ENCODE measurements at places on chromosomes 2 and 18. TPM values are rescaled to one million over a fixed set of nuclear protein-coding genes. Genes with fewer than 3 reads are reported as not detected.

Gene POTEC
- polyA plus RNA-seq = not detected

Gene HJURP
- 38.5 TPM for polyA plus RNA-seq

Gene CFAP221
- polyA plus RNA-seq = 0.06 TPM

Gene CFAP65
- 0.03 TPM for polyA plus RNA-seq

Gene INPP5D
- polyA plus RNA-seq = 13.9 TPM

Gene LIMS2
- 55.6 TPM for polyA plus RNA-seq

DNA sequence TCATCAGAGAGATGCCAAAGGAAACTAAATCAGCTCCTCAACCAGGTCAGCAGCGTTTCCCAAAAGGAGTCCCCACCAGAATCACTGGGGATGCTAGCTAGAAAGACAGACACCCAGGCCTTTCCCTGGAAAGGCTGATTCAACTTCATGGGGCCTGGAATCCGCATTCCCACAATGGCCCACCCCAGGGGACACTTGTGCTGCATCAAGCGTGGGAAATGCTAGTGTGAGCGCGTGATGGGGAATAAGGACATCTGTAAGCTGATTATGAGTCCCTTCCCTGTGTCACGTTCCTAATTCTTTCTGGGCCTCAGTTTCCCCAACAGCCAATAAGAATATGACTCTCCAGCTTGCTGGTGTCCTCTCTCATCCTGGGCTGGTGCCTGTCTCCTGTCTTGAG is 2.2 kb upstream of the WNT10A start:
- no peaks in the 10 kb centered on the region for H3K36me3 ChIP-seq
- no peak overlapping the region for H3K4me3 ChIP-seq
- H3K4me1 ChIP-seq = no peaks in the 10 kb centered on the region
- peaks cover 84% of the 10 kb centered on the region for H3K27me3 ChIP-seq

DNA sequence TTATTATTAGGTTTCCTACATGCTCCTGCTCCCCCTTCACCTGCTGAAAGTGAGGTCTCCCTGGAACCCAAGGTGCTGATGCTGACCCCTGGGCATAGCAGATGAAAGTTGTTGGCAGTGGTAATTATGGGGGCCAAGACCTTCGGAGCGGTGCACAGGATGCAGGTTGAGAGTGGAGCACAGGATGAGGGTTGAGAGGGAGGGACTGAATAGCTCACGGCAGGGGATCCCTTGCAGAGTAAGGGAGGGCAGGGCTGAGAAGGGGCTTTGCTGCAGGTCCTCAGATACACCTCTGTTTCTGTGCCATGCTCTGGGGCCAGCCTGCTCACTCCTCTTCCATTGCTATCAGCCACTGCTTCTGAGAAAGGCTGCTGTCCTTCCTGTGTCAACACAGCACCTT is 163.3 kb downstream of the FHOD3 start:
- no peaks in the 10 kb centered on the region for H3K4me1 ChIP-seq
- H3K4me3 ChIP-seq = no peak overlapping the region
- no peaks in the 10 kb centered on the region for H3K36me3 ChIP-seq
- DNase-seq = no peak

- peaks cover 13% of the 10 kb centered on the region for H3K4me1 ChIP-seq
- no peaks in the 10 kb centered on the region for H3K27me3 ChIP-seq
- H3K36me3 ChIP-seq = no peaks in the 10 kb centered on the region
- DNase-seq = no peak
- H3K27ac ChIP-seq = no peak overlapping the region
- H3K4me3 ChIP-seq = no peak overlapping the region
These were observed 53.4 kb downstream of the SH3RF3 start for GRCh38 chr2:109182426-109182825.

- no peak overlapping the region for H3K27ac ChIP-seq
- no peaks in the 10 kb centered on the region for H3K27me3 ChIP-seq
- DNase-seq = no peak
- H3K4me3 ChIP-seq = no peak overlapping the region
- H3K4me1 ChIP-seq = no peaks in the 10 kb centered on the region
These were observed 19.0 kb downstream of the VIL1 start for GRCh38 chr2:218437969-218438368.

DNA sequence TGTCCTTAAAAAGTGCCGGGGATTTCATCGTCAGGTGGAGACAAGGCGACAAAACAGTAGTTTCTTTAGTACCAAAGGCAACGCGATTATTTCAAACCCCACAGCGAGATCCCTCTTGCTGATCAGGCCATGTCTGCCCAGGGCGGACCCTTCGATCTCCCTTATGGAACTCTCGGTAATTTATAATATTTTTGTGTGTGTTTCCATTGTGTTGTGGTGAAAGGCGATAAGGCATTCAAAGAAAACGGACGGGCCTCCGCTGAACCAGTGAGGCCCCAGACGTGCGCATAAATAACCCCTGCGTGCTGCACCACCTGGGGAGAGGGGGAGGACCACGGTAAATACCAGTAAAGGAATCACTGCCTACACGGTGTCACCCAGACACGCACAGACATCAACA is 1.4 kb upstream of the GAD1 start:
- H3K27me3 ChIP-seq = peaks cover 66% of the 10 kb centered on the region
- H3K36me3 ChIP-seq = no peaks in the 10 kb centered on the region
- no peak overlapping the region for H3K27ac ChIP-seq
- H3K4me1 ChIP-seq = peaks cover 16% of the 10 kb centered on the region

DNA sequence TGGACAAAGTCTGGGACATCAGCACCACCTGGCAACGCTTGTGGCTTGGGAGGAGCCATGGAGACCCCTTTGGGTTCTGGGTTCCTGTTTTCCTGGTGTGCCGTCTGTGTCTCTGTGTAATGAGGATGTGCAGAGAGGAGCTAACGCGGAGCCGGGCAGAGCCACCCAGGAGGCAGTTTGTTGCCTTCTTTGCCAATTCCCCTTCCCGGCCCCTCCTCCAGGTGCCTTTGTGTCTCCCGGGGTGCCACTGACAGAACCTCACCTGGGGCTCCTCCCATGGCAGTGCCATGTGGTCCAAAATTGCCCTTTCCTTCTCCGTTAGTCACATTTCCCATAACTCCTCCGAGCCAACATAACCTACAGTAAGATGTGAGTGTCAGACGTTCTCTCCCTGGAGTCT is 13.0 kb downstream of the POMC start:
- H3K36me3 ChIP-seq = no peaks in the 10 kb centered on the region
- H3K27me3 ChIP-seq = no peaks in the 10 kb centered on the region
- no peak overlapping the region for H3K27ac ChIP-seq
- H3K4me3 ChIP-seq = no peak overlapping the region

GRCh38 chr2:145123606-145124005 is 603.7 kb upstream of the ZEB2 start:
- no peaks in the 10 kb centered on the region for H3K36me3 ChIP-seq
- H3K27ac ChIP-seq = no peak overlapping the region
- H3K4me1 ChIP-seq = no peaks in the 10 kb centered on the region
- no peak overlapping the region for H3K4me3 ChIP-seq
- no peaks in the 10 kb centered on the region for H3K27me3 ChIP-seq

DNA sequence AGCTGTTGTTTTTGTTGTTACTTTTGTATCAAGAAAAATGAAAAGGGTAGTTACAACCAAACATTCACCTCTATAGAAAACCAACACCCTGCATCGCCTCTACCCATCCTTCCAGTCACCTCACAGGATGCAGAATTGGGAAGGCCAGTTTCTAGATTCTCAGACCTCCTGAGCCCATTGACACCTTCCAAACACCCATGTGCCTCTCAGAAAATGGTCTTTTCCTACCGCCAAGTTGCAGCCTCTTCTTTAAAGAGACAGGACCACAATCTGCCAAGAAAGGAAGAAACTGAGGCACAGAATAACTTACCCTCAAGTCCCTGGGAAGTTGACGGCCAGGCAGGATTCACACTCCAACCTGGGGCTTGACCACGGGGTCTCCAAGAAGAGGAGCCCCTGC is 101.4 kb downstream of the TNS1 start:
- H3K27ac ChIP-seq = no peak overlapping the region
- no peaks in the 10 kb centered on the region for H3K27me3 ChIP-seq
- no peak for DNase-seq
- peaks cover 5% of the 10 kb centered on the region for H3K36me3 ChIP-seq
- no peak overlapping the region for H3K4me3 ChIP-seq

DNA sequence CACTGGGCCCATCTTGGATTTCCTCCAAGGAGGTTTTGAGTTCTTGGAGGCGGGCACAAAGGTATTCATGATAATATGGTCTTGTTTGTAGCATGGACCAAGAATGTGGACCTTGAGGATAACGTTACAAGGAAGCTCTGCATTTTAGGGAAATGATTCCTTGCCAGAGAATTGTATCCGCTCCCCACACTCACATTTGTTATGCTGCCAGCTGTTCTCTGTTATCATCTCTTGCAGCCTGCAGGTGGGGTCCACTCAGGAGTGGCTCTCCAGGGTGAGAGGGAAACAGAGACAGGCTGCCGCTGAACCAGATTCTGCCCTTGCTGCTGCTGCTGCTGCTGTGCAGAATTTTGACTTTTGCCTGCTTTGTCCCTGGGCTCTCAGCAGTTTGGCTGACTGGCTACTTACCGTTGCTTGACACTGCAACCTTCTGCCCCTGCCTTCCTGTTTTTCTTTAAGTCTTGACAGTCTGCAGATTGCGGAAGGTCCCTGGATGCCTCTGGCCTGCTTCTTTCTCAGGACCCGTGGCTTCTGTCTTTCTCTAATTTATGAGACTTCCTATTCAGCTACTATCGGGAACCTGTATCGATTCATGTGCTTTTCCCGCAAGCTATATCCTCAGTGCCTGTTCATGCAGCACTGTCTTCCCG is 122.3 kb upstream of the DOCK10 start:
- DNase-seq = peak; percentile 2
- no peaks in the 10 kb centered on the region for H3K4me1 ChIP-seq
- H3K4me3 ChIP-seq = no peak overlapping the region
- no peaks in the 10 kb centered on the region for H3K27me3 ChIP-seq
- no peak overlapping the region for H3K27ac ChIP-seq

DNA sequence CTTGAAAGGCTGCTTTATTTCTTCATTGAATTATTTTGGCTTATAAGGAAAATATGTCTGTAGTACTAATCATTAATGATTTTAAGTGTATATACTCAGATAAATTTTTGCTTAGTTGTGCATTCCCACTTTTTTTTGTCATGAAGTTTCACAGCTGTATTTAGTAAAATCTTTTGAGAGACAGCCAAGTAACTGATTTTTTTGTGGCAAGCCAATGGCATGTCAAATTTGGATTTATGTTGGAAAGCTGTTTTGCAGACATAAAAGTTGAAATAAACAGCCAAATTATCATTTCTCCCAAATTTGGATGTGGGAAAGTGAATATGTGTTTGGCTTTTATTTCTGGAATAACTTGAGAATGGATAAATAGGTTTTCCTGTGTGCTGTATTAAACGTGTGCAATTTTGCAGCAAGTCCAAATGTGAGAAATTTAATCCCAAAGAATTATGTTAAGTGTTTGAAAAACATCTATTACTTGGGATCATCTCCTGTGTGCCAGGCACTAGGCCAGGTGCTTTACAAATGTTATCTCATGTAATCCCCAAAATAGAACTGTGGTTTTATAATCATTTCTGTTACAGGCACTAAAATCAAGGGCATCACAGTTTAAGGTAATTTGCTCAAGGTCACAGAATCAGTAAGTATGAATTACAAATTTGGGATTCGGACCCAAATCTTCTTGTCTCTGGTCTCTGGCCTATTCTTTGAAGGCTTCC is 160.4 kb downstream of the PTPRM start:
- no peak for DNase-seq
- H3K36me3 ChIP-seq = no peaks in the 10 kb centered on the region
- no peak overlapping the region for H3K4me3 ChIP-seq
- H3K4me1 ChIP-seq = no peaks in the 10 kb centered on the region

DNA sequence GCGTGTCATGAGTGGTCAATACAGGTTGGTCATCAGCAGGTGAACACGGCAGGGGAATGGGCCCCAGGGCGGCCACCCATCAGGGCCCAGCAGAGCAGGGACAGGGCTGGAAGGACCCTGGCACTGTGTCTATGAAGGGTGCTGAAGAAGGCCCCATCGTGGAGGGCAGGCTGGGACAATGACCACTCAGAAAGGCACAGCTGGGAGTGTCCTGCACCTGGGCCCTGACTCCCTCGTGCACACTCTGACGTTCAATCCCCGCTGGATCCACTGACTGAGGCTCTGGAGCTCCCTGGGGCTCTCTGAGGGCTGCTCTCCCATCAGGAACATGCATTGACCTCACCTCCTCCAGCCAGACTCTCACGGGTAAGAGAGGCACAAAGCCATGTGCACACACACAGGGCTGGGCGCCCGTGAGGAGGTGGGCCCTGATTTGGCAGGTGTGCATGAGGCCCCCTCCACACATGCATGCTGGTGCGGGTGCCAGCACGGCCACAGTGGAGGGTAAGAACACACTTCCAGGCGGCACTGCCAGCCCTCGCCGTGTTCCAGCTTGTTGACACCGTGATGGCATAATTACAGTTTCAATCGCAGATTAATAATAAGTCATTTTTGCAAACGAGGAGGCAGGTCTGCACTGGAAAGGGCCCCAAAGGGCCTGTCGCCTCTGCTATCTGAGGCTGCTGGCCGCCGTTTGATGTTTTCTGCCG is 58.5 kb downstream of the SMAD7 start:
- H3K27ac ChIP-seq = no peak overlapping the region
- no peaks in the 10 kb centered on the region for H3K36me3 ChIP-seq
- no peak overlapping the region for H3K4me3 ChIP-seq
- no peak for DNase-seq

Data from endothelial cell of umbilical vein (primary cell).